ENCODE measurements at places on chromosomes 11 and 22. TPM values are rescaled to one million over a fixed set of nuclear protein-coding genes. Genes with fewer than 3 reads are reported as not detected.

- DNase-seq, result no peak
Observed at GRCh38 chr11:27234961-27235360, 128.1 kb downstream of the CCDC34 start.

RAG2 gene
- not detected for total RNA-seq

GRCh38 chr11:112485280-112485679 is 224.6 kb upstream of the PLET1 start:
- no peak for DNase-seq

LRRC4C gene
- total RNA-seq, result not detected

GRCh38 chr11:129372609-129373488 is 2.8 kb upstream of the BARX2 start:
- no peak for DNase-seq

- DNase-seq, result no peak
Observed at GRCh38 chr22:34303656-34304055, 383.4 kb upstream of the LARGE1 start.

TUB gene
- 1.4 TPM for total RNA-seq

CCDC87 gene
- total RNA-seq, result 0.13 TPM

SCT gene
- not detected for total RNA-seq

GRCh38 chr11:44865866-44866272 is 84.8 kb downstream of the TP53I11 start:
- no peak for DNase-seq

DNA sequence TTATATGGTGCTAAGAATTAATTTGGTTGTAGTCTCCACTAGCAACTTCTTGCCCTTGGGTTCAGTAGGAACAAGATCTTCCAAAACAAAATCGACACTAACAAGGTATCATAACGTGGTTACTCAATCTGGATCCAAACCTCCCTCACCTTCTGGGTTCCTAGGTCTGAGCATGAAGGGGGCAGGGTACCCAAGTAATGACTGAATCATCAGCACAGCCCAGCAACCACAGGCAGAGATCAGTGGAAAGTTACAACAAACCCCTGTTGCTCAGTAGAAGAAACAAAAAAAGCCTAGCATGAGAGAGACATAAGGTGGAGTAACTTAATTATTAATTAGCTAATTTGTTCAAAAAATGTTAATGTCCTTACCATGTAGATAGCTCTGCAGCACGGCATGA is 221.4 kb downstream of the BLID start:
- DNase-seq, result no peak

DNA sequence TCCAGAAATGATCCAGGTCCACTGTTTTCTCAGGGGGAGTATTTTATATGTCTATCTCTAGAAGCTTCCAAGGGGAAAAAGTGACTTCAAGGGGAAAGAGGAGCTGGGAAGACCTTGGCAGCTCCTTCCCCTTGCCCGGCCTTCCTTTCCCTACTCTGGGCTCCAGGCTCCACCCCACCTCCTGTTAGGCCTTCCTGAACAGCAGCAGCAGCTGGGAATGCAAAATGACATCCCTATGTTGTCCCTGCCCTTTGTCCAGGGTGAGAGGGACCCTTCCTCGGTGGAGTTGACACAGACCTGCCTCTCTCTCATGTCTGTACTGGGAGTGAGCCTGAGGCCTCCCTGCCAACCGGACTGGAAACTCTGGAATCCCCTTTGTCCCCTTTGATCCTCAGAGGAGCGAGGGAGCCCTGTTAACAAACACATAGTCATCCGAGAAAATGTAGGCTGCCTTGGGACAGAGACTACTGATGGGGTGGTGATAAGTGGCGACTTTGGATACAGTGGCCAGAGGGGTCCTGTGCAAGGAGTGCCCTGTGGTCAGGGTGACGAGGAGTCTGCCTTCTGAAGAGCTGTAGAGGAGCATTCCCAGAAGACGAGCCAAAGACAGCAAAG is 9.0 kb upstream of the MALAT1 start:
- DNase-seq, result peak; percentile 53

DNA sequence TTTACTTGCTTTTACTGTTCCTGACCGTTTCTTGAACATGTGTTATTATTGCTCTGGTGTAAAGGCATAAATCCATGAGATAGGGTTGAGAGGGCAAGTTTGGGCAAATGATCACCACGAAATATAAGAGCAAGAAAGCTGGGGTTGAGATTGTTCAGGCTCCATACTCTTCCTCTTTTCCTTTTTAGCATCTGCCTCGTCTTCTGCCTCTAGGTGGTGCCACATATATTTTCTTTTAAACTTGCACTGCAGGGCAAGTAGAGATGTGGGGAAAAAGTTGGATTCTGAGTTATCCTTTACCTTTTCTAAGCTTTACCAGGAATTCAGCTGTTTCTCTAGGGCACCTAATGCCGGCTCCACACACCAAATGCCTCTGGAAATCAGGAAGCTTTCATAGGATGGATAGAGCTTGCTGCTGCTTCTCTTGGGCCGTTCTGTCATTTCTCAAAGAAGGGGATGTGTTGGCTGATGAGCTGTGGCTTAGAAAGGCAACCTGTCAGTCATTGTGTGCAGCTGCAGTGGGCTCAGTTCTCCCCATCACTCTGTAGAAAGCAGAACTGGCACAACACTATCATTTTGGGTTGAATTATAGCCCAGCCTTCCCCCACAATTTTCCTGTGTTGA is 98.2 kb downstream of the LDLRAD3 start:
- no peak for DNase-seq

DNA sequence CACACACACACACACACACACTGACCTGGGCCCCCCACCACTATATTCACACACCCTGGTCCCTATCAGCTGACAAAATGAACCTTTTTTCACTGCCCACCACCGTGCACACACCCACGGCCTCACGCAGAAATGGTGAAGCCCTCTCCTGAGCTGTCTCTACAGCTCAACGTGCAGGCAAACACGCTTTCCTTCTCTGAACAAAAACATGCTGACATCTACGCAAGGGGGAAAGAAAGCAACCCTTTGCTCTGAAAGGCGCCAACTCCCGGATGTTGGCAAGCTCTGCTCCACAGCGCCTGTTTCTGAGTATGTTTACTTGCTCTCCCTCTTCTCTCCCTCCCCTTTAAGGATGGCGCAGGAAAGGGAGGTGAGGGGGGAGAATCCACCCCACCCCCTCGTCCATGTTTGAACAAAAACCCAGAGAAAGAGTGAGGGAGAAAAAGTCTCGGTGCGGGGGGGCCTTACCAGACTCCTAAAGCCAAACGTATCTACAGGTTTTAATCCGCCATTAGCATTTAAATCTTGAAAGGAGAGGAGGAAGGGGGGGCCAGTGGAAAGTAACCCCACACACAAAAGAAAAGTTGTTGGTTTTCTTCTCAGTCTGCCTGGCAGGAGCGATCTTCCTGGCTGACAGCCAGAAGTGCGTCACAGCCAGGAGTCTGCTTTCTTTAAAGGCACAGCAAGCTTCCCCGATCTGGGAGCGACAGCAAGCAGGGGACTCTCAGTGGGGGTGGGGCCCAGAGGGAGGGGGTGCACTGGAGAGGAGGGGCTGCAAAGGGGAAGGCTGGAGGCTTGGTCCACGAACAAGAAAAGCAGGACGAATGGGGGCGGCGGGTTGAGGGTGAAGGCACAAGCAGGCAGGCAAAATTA is 39.6 kb downstream of the NUMA1 start:
- peak; percentile 59 for DNase-seq

MTFP1 gene
- 31.0 TPM for total RNA-seq

MYBPC3 gene
- not detected for total RNA-seq

CRYBB2 gene
- total RNA-seq, result not detected

TBX1 gene
- total RNA-seq, result 62.8 TPM

POU2AF2 gene
- not detected for total RNA-seq

PPFIBP2 gene
- total RNA-seq, result 4.6 TPM

- peak; percentile 62 for DNase-seq
Observed at GRCh38 chr22:30444632-30445437, 19.3 kb downstream of the MTFP1 start.

- no peak for DNase-seq
Observed at GRCh38 chr11:27304514-27304913, 58.5 kb downstream of the CCDC34 start.

SUSD2 gene
- 0.26 TPM for total RNA-seq

PAMR1 gene
- under 0.01 TPM for total RNA-seq

DNA sequence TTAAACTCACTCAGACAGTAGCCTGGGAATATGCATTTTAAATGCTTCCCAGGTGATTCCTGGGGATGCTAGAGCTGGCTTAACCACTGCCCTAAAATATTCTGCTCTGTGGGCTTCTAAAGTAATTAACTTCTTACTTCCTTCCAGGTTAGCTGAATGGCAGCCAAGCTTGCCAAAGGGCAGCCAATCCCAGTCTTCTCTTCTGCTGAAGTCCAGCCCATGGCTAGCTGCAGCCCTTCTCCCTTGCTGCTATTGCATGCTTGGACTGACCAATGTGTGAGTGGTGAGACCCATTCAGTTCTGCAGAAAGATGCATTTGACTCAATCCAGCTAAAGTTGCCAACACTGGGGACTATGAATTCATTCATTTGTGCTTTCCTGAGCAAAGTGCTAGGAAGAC is 411.9 kb downstream of the SOX6 start:
- no peak for DNase-seq

GRCh38 chr22:37684803-37685615 is 1.1 kb upstream of the NOL12 start:
- DNase-seq, result no peak

DNA sequence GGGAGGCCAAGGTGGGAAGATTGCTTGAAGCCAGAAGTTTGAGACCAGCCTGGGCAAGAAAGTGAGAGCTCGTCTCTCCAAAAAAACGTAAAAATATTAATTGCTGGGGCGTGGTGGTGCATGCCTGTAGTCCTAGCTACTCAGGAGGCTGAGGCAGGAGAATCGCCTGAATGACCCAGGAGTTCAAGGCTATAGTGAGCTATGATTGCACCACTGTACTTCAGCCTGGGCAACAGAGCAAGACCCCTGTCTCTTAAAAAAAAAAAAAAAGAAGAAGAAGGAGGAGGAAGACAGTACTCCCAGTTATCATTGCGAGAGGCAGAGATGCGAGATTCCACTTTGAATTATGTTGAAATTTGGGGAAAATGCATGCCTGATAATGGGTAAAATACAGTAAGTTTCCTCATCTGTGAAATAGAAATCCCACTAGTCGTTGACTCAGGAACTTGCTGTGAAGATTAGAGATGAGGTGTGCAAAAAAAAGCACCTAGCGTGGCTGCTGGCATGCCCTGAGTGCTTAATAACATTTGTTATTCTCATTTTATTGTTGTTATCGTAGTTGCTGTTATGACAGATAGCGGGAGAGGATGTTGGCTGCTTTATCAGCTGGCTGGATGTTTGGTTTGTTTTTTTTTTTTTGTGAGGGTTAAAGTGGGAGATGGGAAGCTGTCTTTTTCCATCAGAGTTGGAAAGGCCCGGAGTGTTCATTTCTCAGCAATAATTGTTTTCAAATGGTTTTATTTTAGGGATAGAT is 33.4 kb downstream of the BCR start:
- peak; percentile 96 for DNase-seq

- no peak for DNase-seq
Observed at GRCh38 chr22:36375071-36375980, 12.4 kb downstream of the MYH9 start.

DNA sequence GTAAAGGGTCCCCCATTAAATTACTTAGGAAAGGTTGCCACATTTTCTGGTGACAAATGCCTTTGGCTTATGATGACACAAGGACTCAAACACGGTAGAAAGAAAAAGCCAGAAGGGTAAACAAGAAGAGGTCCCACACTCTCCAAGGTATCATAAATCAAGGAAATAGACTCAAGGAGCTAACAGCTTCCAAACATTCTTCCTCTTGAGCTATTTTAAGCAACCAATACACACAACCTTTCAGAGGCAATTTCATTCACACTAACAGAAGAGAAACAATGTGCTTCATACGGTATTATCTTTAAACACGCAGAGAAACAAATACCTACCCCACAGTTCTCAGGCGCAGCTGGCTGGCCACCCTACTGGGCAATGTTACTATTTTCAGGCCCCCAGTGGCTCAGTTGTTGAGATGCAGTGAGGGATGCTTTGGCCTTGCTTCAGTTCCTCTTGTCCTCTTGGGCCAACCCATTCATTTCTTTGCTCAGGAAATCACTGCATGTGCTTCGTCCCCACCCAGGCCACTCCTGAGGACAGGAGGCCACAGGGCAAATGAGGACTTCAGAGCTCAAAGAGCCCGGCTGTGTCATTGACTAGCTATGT is 15.8 kb downstream of the ABTB2 start:
- DNase-seq, result no peak

CASP5 gene
- not detected for total RNA-seq

- no peak for DNase-seq
Observed at GRCh38 chr11:280706-281485, 2.7 kb downstream of the NLRP6 start.

- DNase-seq, result no peak
Observed at GRCh38 chr11:61418136-61418535, 11.6 kb downstream of the CPSF7 start.

- no peak for DNase-seq
Observed at GRCh38 chr11:3055891-3056290, 1.3 kb downstream of the CARS1 start.

GRCh38 chr11:90178751-90179150 is 44.1 kb downstream of the CHORDC1 start:
- no peak for DNase-seq

DNA sequence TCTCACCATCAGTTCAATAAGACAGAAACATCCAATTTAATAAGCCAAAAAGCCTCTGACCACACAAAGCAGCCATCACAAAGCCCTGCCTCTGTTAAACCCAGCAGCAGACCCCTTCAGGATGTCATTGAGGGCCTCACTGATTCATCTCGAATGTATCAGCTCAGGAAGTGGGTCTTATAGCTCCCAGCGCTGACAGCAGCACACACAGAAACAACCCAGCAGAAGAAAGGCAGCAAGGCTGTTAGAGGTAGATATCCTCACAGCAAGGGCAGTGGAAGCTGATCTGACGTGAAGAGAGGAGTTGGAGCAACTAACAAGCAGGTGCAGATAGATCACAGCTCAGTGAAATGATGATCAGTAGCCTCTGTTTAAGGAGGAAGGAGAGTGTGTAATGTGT is 86.2 kb upstream of the NCAM1 start:
- DNase-seq, result no peak

FOLR2 gene
- total RNA-seq, result not detected

TTC28 gene
- 17.2 TPM for total RNA-seq

DNA sequence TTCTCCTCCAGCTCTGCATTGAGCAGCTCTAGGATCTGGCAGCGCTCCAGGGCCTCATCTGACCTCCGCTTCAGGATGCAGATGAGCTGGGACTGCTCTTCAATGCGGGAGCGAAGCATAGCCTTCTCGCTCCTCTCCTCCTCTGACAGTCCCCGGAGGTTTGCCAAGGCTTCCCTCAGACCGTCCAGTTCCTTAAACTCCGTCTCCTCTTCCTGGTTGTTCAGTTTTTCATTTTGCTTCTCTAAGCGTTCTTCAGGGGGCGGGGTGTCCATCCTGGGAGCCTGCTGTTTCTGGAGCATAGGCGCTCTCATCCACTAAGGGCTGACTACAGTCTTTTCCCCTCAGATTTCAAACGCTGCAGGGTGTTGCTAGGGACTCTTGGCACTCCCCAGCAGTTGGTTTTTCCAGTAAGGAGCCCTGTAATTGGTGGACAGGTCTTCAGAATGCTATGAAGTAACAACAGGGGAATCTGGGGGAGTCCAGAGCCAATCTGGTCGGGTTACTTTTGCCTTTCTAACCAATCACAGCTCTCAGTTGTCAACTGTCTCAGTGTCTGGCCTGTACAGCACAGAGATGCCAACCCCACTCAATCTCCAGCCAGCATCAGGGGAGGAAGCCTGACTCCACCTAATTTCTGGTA is at the start of gene CCDC89:
Gene CCDC89 (minus strand): TSS at position 376 of the 640 bp plus-strand sequence. CDS start 65 bp downstream, at position 311.
- DNase-seq, result no peak
